Progenitor cell of endocrine pancreas (in vitro differentiated cells): ENCODE measurements at places on chromosomes 16 and 17. TPM values are rescaled to one million over a fixed set of nuclear protein-coding genes. Genes with fewer than 3 reads are reported as not detected.

- DNase-seq: no peak
- peaks cover 50% of the 10 kb centered on the region for H3K27me3 ChIP-seq
- H3K27ac ChIP-seq: no peak overlapping the region
Observed at GRCh38 chr16:57987441-57988177, 12.9 kb downstream of the ZNF319 start.

DNA sequence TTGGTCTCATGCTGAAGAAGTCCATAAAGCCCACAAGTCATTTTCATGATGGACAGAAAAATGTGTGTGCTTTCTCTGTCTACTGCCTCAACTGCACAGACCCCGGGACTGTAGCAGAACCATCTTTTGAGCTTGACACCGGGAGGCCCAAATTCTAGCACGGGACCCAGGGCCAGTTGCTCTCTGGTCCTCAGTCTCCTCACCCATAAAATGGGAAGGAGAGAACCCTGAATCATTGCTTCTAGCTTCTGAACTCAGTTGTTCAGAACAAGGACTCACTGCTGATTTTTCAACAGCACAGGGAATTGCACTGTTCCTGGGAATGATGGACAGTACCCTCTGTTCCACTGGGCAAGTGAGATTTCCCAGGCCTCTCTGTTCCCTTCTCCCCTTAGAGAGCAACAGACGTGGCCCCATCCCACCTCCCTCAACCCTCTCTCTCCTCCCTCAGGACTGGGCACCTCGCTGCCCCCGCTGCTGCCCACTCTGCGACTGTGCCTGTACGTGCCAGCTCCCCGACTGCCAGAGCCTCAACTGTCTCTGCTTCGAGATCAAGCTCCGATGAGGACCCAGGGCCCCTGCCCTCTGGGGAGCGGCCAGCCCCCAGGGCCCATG is 2.2 kb upstream of the ALDOA start:
- H3K36me3 ChIP-seq: peaks cover 12% of the 10 kb centered on the region
- DNase-seq: no peak
- no peaks in the 10 kb centered on the region for H3K27me3 ChIP-seq
- H3K27ac ChIP-seq: peak overlapping the region; percentile 91

Gene CARHSP1
- total RNA-seq: 117 and 122 TPM in 2 replicates

GRCh38 chr16:11297492-11298142 is 16.5 kb upstream of the PRM1 start:
- no peaks in the 10 kb centered on the region for H3K27me3 ChIP-seq
- peaks cover 25% of the 10 kb centered on the region for H3K4me1 ChIP-seq
- peak; percentile 26 for DNase-seq
- H3K36me3 ChIP-seq: no peaks in the 10 kb centered on the region
- no peak overlapping the region for H3K4me3 ChIP-seq

Gene RGS11
- total RNA-seq: 2.4 TPM in 2 replicates

Gene SCIMP
- total RNA-seq: not detected in 2 replicates

Gene RND2
- 12.4 and 14.6 TPM in 2 replicates for total RNA-seq

Gene RAB40B
- 13.3 and 14.3 TPM in 2 replicates for total RNA-seq

DNA sequence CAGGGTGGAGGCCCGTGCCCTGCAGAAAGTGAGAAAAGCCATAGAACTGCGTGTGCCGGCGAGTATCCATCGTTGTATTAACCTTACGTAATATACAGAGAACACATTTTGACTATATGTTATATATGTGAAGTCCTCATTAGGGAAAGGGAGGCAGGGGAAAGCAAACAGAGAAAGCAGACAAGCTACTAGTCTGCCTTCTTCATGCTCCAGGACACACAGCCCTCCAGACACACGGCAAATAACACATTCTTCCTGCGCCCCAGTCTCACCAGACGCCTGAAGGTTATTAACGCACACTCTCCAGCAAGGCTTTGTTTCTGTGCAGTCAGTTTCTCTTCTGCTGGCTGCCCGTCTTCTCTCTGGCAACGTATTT is 28.8 kb downstream of the PRDM7 start:
- peaks cover 14% of the 10 kb centered on the region for H3K27me3 ChIP-seq
- peak overlapping the region; percentile 14 for H3K4me3 ChIP-seq
- DNase-seq: no peak
- peaks cover 3% of the 10 kb centered on the region for H3K4me1 ChIP-seq
- peaks cover 1% of the 10 kb centered on the region for H3K36me3 ChIP-seq

Gene TRAP1
- 212 and 216 TPM in 2 replicates for total RNA-seq

DNA sequence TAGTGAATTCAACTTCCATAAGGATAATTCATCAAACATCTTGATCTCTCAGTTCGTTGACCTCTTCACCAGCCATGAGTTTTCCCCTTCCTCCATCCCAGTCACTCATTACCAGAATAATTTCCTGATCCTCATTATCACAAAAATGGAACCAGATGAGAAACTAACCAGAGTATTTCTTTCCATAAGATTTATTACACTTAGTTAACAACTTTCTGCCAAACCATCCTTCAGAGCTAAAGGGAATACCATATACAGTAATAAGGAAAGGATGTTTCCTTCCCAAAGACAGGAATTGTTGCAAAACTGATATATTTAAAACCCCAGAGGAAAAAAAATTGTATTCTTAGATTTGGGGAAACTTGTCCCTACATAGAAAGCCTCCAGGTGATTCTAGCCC is 8.6 kb downstream of the KRTAP29-1 start:
- no peak overlapping the region for H3K4me3 ChIP-seq
- no peak for DNase-seq
- H3K27ac ChIP-seq: no peak overlapping the region
- no peaks in the 10 kb centered on the region for H3K4me1 ChIP-seq
- no peaks in the 10 kb centered on the region for H3K36me3 ChIP-seq
